Sciatic nerve (tissue), 2 donors: ENCODE measurements at places on chromosomes 11 and 22.

- DNase-seq: no peak
Measured at GRCh38 chr11:111305162-111305802, 6.9 kb downstream of the POU2AF3 start.

- DNase-seq: no peak
Measured at GRCh38 chr11:134939031-134939430, 527.0 kb upstream of the B3GAT1 start.

GRCh38 chr11:75155570-75156422, 4.9 kb downstream of the SLCO2B1 start:
- DNase-seq: no peak

- DNase-seq: no peak
Measured at GRCh38 chr11:113577356-113578032, 102.3 kb upstream of the DRD2 start.

DNA sequence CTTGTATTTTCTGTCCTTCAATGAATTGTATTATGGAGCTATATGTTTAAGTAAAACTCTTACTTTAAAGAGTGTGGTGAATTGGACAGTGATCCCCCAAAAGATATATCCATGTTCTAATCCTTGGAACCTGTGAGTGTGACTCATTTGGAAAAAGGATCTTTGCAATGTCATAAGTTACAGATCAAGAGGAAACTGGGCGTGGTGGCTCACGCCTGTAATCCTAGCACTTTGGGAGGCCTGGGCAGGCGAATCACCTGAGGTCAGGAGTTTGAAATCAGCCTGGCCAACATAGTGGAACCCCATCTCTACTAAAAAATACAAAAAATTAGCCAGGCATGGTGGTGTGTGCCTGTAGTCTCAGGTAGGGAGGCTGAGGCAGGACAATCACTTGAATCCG, 36.7 kb downstream of the ELF5 start:
- no peak for DNase-seq

GRCh38 chr11:94662065-94662779, 95.1 kb downstream of the PIWIL4 start:
- DNase-seq: no peak

GRCh38 chr11:117795638-117796455, 1.2 kb downstream of the DSCAML1 start:
- no peak for DNase-seq

DNA sequence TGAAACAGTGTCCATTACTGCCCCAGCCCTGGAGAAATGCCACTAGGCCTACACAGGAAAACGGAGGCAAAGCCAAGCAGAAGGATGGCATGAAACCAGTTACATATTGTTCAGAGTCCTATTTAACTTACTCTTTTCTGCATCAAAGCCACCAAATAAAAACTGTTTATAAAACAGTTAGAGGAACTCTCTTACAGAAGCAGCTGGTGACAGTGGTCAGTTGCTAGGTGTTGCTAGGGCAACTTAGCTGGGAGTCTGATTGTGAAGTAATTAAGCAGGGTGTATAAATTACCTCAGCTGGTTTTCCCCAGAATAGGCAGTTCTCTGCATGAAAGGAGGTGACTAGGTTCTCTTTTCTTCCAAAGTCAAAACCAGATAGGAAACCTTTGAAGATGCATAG, 115.6 kb upstream of the ZBED5 start:
- no peak for DNase-seq

DNA sequence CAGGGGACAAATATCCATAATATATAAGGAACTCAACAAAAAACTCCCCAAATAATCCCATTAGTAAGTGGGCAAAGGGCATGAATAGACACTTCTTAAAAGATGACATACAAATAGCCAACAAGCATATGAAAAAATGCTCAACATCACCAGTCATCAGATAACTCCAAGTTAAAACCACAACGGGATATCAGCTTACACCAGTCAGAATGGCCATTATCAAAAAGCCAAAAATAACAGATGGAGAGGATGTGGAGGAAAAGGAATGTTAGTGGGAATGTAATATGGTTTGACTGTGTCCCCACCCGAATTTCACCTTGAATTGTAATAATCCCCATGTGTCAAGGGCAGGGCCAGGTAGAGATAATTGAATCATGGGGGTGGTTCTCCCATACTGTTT, 350.1 kb downstream of the GUCY1A2 start:
- no peak for DNase-seq

DNA sequence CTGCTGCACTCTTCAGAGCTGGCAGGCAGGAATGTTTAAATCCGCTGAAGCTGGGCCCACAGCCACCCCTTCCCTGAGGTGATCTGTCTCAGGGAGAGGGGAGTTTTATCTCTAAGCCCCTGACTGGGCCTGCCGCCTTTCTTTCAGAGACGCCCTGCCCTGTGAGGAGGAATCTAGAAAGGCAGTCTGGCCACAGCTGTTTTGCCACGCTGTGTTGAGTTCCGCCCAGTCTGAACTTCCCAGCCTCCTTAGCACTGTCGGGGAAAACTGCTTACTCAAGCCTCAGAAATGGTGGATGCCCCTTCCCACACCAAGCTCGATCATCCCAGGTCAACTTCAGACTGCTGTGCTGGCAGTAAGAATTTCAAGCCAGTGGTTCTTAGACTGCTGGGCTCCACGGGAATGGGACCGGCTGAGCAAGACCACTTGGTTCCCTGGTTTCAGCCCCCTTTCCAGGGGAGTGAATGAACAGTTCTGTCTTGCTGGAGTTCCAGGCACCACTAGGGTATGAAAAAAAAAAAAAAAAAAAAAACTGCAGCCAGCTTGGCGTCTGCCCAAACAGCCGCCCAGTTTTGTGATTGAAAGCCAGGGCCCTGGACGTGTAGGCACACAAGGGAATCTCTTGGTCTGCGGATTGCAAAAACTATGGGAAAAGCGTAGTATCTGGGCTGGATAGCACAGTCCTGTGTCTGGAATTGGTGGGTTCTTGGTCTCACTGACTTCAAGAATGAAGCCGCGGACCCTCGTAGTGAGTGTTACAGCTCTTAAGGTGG, 127.4 kb downstream of the SPON1 start:
- DNase-seq: no peak

DNA sequence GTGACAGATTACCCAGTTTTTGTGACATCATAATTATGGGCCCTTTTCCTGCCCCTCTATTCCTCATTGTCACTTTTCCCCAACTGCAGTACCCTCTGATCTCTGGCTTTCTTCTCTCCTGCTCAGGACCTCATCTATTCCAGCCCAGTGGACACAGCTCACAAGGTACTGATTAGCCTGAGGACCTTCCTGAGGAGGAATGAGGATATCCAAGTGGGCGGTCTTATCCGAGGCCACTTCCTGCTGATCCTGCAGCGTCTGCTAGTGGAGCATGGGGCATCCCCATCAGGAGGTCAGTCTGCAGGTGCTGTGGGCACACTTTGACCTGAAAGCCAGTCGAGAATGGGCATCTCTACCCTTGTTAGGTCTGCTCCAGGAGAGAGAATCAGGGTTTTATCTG, 24.5 kb upstream of the CCDC134 start:
- no peak for DNase-seq

DNA sequence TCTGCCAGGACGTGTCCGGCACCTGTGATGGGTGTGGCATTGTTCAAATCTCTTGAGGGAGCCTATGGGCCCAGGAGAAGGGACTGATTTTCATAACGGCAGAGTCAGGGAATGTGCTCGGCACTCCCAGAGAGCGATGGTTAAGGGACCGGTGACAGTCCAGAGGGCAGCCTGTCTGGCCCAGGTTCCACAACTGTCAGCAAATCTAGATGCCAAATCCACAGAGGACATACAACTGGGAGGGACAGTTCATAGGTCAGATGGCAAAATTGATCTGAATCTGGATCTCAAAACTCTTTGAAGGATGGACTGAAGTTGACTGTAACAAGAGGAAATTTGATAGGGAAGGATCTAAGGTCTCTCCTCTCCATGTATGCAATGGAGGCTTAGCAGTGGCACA, 7.5 kb downstream of the SEC14L2 start:
- DNase-seq: no peak

- no peak for DNase-seq
Measured at GRCh38 chr11:44324749-44325525, 15.0 kb upstream of the ALX4 start.

- no peak for DNase-seq
Measured at GRCh38 chr11:77448269-77448668, 25.6 kb downstream of the PAK1 start.

- DNase-seq: no peak
Measured at GRCh38 chr11:103700622-103701021, 335.8 kb upstream of the DDI1 start.

DNA sequence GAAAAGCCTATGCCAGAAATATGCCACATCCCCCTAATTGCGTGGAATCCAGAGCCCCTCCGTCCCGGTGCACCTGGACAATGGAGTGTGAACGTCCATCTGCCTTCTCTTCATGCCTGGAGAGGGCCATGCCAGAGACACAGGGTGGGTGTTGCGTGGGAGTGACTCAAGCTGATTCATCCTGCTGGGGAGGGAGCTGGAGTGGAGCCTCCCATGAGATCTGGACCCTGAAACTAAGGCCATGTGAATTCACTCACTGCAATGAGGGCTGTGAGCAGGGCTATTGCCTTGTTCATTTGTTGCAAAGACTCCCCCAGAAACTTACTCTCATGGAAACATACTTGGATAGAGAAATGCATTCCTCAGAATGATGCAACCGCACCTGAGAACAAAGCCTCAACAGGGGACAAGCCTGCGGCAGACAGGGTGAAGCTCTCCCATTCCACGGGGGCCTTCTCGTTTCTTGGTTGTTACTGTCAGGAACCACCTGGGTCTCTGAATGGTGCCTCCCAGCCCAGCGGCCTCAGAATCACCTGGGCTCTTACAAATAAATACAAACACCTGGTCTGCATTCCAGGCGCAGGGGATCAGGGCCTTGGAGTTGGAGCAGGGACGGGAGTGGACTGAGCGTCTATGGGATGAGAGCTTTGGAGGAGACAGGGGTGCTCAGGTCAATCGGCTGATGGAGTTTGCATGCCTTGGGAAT, 1031.2 kb downstream of the BRD1 start:
- no peak for DNase-seq

- DNase-seq: no peak
Measured at GRCh38 chr11:12818333-12819015, 144.3 kb downstream of the TEAD1 start.

DNA sequence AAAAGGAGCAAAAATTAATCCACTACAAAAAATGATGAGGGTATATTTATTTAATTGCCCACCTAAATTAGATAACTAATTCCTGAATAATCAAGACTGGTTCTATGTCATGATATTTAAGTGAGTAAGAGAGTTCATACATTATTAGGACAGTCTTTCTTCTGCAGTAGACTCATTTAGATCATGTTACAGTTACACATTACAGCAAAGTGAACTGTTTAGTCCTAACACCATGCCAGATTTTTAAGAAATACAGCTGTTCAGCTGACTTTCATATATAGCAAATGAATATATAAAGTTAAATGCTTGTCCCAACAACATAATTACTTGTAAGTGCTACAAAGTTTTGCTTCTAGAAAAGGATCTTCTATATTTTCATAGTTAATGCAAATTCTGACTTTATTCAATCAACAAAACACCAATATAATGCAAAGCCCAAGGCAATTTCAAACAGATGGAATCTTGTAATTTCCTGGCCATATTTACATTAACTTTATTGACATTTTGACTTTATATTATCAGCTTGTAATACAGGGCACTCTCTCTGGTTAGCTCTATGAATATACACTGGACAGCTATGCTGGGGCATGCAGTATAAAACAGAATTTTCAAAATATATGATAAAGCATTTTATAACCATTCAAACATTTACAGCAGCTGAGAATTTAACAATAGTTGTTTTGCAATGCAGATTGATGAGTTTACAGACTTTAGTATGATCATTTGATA, 45.7 kb upstream of the TP53AIP1 start:
- no peak for DNase-seq

DNA sequence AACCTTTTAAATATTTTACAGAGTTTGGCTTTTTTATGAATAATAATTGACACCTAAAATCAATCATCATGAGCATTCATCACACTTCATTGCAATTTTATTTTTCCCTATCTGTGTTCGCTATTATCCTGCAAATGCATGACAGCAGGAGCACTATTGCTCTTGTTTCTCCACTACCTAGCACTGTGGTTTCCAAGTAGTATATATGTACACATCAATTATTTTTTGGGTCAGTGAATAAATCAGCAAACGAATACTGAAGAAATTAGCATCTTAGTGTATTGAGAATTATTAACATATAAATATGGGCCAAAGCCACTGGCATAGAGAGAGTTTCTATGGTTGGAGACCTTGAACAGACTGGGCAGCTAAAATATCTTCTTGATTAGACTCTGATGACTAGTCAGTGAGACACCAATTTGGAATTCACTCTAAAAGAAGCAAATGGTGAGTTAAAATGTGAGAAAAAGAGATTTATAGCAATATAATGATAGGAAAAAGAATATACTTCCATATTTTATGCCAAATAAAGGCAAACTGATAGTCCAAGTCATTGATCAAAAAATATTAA, 731.1 kb upstream of the LUZP2 start:
- no peak for DNase-seq

- DNase-seq: no peak
Measured at GRCh38 chr11:120667281-120667680, 155.7 kb downstream of the GRIK4 start.

- no peak for DNase-seq
Measured at GRCh38 chr11:75851203-75851602, 36.2 kb downstream of the UVRAG start.

- no peak for DNase-seq
Measured at GRCh38 chr11:64716473-64717267, 6.3 kb downstream of the NRXN2 start.

DNA sequence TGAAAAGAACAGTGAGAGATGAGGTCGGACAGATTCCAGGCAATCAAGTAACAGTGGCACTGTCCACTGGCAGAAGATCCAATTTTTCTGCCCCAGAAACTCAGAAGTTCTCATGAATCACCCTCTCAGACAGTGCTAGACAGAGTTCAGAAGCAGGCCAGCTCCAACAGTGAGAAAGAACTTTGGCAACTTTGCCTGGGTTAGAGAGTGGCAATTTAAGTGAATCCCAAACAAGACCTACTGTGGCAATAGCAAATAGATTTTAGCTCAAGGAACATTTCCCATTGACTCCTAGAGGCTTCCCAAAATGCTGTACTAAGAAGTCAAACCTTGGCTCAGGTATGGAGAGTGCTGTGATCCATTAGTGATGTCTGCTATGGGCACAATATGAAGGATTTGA, 12.3 kb downstream of the CD44 start:
- no peak for DNase-seq

DNA sequence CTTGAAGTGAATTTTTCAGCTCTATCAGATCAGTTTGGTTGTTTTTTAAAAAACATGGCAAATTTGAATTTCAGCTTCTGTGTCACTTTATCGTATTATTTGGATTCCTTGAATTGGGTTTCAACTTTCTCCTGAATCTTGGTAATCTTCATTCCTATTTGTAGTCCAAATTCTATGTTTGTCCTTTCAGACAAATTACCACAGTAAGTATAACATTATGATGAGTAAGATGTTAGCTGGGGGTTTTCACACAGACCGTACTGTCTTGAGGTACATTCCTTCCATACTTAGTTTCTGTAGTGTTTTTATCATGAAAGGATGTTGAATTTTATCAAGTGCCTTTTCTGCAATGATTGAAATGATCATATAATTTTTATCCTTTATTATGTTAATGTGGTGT, 28.0 kb downstream of the OR5B17 start:
- no peak for DNase-seq

GRCh38 chr11:8937159-8937558, 4.4 kb upstream of the C11orf16 start:
- DNase-seq: no peak
